ENCODE measurements at places on chromosomes 1 and 21. TPM values are rescaled to one million over a fixed set of nuclear protein-coding genes. Genes with fewer than 3 reads are reported as not detected.

Gene OPRD1
- 0.07 TPM for total RNA-seq

Gene C4BPB
- 99.8 TPM for total RNA-seq

Gene MXRA8
- total RNA-seq, result 4.9 TPM

DNA sequence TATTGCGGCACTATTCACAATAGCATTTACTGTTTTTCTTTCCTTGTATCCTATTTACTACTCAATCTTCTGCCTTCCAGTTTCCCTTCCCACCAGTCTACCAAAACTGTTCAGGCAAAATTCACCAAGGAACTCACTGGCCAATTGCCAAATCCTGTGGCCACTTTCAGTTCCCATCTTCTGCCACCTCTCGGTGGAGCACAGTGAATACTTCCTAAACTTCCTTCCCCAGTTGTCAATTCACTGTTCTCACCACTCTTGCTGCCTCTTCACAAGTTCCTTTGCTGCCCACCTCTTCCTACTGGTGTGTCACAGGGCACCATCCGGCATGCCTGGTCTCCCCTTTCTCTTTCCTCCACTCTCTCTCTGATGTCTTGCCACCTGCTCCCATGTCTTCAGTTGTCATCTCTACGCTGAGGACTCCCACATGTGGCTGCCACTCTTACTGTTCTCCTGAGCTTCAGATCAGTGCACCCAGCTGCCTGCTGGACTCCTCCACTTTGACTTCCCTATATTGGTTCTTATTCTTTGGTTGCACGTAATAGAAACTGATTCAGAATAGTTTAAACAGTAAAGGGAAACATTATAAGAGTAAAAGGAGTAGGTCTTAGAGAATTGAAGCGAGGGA is 114.4 kb downstream of the PIK3R3 start:
- no peak for DNase-seq

DNA sequence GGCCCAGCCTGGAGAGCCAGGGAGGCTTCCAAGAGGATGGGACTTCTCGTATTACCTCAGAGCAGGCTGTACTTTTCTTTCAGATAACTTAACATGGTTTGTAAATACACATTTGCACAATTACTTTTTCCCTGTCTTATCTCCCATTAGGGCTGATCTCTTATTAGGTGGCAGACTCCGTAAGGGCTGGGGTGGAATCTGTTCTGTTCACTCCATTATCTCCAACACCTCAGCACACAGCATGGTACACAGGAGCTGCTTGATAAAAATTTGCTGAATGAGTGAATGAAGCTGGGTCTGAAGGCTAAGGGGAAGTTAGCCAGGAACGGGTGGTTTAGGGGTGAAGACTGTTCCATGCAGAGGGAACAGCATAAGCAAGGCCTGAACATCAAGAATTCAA is 48.9 kb downstream of the LDLRAD2 start:
- no peak for DNase-seq

DNA sequence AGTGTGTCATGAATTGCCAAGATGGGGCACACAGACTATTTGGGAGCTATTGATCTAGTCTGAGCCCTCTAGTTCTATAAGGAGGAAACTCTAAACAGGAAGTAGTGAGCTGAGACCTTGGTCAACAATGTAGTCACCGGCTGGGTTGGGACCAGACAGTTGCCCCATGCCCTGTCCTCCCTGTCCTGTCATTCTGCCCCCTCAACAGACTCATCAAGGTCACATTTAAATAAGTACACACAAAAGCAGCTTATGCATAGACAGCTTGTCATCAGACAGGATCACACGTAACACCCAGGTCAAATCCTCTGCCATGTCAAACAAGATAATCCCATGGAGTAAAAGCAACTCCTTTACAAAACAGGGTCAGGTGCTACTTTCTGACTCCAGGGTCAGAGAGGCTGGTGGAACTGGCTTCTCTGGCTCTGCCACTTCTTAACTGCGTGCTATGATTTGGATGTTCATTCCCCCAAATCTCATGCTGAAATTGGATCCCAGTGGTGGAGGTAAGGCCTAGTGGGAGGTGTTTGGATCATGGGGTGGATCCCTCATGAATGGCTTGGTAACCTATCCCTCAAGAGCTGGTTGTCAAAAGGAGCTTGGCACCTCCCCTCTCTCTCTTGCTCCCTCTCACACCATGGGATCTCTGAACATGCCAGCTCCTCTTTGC is 128.9 kb downstream of the HIVEP3 start:
- no peak for DNase-seq

DNA sequence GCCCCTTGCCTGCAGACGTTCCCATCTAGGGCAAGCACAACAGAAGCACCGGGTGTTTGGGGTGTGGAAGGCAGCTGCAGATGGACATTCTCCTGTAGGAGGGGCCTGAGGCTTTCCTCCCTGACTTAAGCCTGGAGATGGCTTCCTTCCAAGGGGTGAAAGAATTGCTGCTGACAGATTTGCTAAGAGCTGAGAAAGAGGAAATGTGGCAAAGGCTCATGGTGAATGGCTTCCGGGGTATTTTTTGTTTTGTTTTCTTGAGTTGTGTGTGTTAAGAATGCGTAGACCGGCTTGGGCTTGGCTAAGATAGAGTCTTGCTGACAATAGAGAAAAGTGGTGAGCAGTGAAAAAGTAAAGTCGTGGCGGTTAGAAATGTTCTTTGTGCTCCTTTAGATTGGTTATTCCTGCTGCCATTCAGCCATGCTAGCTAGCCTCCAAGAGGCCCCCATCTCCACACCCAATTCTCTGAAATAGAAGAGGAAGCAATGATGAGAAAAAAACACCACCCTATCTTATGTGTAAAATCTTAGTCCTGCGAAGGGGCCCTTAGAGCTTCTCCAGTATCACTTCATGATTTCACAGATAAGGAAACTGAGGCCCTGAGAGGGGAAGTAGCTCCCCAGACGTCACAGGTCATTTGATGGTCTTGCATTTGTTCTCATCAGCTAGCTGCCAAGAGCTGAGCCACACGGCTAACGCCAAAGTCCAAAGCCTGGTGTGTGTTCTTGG is 36.9 kb downstream of the EIF2D start:
- no peak for DNase-seq

GRCh38 chr1:10818262-10819197 is 22.1 kb upstream of the CASZ1 start:
- no peak for DNase-seq

DNA sequence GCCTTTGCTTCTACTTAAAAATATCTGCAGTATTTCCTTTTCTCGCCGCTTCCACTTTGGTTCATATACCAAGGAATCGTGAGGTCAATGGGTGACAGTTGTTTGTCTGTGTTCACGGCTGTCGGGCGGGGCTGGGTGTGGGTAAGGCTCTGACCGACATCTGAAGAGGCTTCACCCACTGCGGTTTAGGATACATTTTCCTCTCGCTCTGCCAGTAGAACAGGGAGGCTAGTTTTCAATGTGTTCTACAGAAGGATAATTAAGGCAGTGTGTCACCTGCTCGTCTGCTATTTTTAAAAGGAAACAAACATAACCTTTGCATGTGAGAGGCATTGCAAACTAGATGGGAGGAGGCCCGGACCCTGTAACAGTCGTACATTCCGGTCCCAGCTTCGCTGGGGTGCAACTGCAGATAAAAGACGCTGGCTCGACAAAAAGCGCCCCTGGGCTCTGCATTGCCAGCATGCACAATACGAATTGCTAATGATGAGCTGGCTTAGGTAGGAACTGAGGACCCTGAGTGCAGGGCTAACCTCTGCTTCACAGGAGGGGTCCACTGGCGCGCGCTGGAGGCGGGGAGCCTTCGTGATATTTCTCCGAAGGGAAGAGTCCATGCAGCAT is 8.5 kb upstream of the ERG start:
- DNase-seq, result no peak

- no peak for DNase-seq
These were observed 633 bp upstream of the RFX5 start for GRCh38 chr1:151347523-151348246.

DNA sequence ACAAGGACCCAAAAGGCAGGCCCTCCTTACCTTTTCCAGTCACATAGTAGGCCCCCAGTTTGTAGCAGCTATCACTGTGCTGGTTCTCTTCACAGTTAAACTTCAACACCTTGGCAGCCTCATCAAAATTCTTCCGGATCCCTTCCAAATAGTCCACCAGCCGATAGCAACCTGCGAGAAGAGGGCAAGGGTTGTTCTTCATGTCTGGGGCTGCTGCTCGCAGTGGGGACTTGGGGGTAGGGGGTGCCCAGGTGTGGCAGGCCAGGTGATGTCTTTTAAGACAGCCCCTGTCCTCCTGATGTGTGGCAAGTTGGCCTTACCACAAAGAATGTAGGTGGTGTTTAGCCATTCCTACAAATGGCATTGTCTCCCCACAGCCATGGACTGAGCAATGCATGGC is 5.5 kb downstream of the COA7 start:
- no peak for DNase-seq

GRCh38 chr1:150567341-150567716 is 12.1 kb downstream of the MCL1 start:
- DNase-seq, result no peak

- DNase-seq, result no peak
These were observed 1331.1 kb downstream of the MRPL39 start for GRCh38 chr21:24276204-24276603.

DNA sequence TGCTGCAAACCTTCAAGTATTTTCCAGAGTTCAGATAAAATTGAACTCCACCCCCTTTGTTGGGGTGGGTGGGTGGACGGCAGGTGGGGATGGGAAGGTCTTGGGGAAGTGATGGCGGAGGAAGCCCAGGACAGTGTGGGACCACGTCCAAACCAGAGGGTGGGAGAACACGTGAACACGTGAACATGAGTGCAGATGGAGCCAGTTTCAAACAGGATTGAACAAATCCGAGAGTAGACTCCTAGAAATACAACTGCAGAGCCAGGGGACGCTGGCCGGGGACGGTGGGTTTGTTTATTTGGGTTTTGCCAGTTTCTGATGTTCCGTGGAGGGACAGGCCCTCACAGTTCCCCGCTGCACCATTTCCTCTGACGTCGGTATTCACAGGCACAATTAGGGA is 2.9 kb downstream of the KRTAP10-2 start:
- DNase-seq, result no peak

DNA sequence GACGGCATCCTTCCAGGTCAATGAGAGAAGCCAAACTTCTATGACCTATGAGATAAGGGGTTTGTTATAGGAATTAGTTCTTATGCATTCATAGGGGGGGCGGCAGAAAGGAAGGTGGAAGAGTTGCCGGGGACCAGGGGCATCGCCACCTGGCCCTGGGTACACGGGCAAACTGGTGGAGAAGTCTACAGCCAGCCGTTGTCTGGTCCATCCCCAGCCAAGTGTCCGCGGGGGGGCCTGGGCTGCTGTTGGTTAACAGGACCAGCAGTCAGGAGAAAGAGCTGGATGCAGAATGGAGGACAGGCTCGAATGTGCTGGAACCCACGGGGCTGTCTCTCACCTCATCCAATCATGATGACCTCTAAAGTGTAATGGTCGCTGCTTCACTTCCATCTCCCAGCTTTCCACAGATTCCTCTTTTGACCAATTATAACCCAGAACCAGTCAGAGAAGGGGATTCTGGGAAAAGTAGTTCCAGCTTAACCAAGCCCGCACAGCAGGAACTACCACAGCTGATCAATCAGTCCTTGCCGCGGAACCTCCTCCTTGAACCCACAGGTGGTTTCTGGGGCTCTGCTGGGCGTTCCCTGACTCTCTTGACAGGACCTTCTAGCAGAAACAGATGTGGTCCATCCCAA is 17.8 kb downstream of the TMEM51 start:
- DNase-seq, result no peak

DNA sequence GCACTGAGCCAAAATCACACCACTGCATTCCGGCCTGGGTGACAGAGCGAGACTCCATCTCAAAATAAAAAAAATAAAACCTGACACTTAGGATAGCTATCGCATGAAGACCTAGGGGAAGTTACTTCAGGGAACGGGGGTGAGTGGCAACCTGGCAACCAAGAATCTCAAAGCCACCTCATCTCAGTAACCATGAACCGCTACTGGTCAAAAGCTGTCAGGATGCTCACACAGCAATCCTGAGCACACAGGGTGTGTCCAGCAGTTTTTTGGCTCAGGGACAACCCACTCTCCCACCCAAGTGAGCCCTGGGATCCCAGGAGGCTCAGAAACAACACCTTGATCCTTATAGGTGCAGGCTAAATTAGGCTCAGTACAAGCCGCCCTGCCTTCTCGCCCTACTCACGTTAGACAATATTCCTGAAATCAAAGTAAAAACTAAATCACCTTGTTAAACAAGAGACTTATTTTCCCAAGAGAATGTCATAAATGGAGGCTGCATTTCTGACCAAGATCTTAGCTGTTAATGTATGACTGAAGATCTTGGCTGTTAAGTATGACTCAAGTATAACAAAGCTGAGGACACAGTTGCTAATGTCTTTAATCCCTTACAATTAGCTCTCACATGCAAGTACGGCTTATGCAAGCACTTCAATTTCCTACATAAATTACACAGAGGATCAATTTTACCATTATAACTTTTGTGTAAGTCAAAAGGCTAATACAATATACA is 48.3 kb upstream of the NADK start:
- DNase-seq, result no peak

GRCh38 chr1:98555814-98556213 is 105.7 kb upstream of the SNX7 start:
- no peak for DNase-seq

DNA sequence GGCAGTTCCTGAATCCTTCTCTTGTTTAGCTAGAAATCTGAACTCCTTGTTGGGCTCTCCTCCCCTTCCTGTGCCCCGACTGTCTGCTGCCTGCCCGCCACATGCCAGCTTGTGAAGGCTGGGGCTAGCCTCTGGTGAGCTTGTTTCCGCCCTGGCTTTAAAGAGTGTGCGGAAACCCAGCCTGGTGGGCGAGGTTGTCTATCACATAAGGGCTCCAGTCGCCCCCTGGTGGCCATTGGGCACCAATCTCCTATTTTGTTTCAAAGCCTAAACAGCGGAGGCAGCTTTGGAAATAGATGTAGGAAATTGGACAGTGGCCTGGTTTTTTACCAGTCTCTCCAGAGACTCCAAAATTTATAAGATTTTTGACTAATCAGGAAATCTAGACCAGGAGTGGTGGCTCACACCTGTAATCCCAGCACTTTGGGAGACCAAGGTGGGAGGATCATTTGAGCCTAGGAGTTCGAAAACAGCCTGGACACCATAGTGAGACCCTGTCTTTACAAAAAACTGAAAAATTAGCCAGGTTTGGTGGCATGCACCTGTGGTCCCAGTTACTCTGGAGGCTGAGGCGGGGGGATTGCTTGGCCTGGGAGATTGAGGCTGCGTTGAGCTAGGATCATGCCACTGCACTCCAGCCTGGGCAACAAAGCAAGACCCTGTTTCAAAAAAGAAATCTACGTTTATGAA is 9.8 kb downstream of the ATP8B2 start:
- peak; percentile 88 for DNase-seq

- no peak for DNase-seq
These were observed 1.3 kb downstream of the USF1 start for GRCh38 chr1:161044535-161044907.

GRCh38 chr21:38499296-38499695 is 1.0 kb upstream of the ERG start:
- DNase-seq, result no peak

GRCh38 chr1:94628499-94628843 is 86.9 kb upstream of the F3 start:
- no peak for DNase-seq

All from Caco-2 (cell line).